ENCODE measurements at places on chromosomes 12 and 14.

DNA sequence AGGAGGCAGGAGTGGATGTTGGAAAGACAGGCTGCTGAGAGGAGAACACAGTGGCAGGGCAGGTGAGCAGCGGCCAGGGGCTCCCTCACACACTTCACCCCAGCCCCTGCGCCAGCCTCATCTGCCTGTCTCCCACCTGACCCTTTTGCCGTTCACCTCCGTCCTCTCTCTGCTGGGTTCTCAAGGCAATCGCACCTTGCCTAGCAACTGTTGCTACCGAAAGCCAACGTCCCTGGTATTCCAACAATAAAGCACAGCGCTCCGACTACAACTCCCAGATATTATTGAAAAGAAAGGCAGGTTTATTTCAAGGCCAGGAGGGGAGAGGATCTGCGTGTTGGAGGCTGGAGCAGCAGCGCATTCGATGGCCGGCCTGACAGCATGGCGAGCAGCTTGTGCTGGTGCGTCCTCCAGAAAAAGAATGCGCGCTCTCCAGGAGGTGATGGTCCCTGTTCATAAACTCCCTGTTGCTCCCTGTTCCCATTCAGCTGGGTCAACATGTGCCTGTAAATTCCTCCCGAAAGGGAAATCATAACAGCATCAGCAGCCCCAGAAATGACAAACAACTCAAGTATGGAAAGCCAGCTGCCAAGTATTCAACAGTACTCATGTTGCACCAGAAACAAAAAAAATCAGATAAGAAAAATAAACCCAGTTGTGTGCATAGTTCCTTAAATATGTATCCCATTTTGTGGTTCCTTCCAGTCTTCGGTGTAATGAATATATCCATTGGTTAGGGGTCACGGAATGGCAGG is 153.0 kb upstream of the DIO3 start:
- peak; percentile 63 for DNase-seq

DNA sequence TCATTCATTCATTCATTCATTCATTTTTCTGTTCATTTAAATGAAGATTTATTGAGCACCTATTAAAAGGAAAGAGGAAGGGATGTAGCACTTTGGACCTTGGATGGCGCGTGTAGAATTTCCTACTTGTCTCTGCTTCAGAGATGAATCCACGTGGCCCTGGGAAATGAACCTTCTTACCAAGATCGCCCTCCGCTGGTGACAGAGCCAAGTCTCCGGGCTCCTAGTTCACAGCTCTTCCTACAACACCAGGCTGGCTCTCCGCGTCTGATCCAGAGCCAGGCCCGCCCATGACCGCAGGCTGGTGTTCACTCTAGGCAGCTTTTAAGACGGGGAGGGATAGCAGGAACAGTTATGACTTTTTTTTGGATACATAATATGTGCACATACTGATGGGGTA is 70.9 kb upstream of the PIWIL1 start:
- DNase-seq = no peak

GRCh38 chr12:111034083-111034885 is 113.9 kb upstream of the MYL2 start:
- DNase-seq = peak; percentile 16

- DNase-seq = no peak
Measured at GRCh38 chr12:111585690-111586089, 13.4 kb downstream of the ATXN2 start.

- no peak for DNase-seq
Measured at GRCh38 chr14:92398888-92399636, 76.1 kb downstream of the SLC24A4 start.

DNA sequence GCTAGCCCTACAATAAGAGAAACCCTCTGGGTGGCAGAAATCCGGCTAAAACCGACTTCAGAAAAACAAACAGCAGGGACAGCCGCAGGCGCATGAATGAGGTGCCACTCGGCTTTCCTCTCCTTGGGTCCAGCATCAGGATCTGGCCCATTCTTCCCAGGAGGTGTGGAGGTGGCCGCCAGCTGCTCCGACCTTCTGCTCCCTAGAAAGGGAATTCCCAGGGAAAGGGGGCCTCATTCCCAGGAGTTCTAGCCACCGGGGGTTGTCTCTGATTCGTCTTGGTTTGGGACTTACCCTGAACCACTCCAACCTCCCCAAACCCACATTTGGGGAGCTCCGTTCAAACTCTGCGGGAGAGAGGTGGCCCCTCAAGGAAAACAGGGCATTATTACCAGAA is 13.0 kb downstream of the PAPLN start:
- DNase-seq = no peak

- DNase-seq = no peak
Measured at GRCh38 chr12:46872135-46872534, 46.3 kb upstream of the SLC38A4 start.

GRCh38 chr12:14774906-14775635 is 28.2 kb downstream of the WBP11 start:
- DNase-seq = peak; percentile 61

DNA sequence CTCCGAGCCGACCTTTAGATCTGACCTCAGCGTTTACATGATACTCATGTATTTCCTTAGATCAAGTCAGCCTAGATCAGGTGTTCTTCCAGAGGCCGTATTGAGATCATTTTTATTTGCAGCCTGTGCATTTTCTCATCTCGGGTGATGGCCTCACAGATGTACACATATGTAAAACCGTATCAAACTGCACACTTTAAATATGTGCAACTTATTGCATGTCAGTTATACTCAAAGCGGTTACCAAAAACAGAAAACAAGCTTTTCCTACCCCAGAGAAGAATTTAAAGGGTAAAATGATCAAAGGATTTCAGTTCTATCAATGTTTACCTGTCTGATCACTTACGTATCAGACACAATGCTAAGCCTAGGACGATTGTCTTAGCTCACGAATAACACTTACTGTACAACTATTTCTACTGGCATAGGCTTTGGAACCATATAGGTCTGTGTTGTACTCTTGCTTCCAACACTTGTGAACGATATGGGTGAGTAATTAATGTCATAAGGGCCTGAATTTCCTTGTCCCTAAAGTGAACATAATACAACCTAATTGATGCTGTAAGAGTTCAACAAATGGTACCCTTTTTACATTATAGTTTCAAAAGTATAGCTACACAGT is 628 bp upstream of the LLPH start:
- DNase-seq = no peak

DNA sequence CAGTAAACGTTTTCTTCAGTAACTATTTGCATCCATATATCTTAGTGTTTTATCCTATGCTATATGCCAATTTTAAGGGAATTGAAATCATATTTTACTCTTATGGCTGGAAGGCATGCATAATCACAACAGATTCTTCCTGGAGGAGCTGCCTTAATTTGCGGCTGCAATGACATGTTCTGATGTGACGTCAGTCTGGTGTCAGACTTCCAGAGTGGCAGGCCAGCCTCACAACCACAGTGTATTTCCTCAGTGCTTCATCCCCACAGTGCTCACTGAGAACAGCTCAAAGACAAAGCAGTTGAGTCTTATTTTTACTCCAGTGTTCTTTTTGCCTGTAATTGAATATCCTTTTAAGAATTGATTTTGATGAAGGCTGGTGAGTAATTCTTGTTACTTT is 107.1 kb downstream of the PLEKHA5 start:
- DNase-seq = peak; percentile 10

DNA sequence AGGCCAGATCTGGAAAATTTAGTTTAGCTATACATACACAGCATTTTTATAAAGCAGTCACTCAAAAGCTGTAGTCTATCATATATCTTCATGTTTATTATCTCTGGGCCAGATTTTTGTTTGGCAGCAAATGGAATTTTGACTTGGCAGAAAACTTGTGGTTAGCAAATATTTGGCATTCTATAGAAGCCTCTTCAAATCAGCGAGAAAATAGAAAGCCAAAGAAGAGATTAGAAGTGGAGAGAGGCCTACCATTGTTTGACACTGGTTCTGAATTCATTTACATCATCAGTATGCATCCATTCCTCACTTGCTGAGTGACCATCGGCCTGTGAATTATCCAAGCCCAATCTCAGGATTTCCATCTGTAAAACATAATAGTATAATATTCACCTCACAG is 1077.6 kb downstream of the GALC start:
- DNase-seq = no peak

- peak; percentile 35 for DNase-seq
Measured at GRCh38 chr12:78802593-78802992, 62.0 kb upstream of the SYT1 start.

DNA sequence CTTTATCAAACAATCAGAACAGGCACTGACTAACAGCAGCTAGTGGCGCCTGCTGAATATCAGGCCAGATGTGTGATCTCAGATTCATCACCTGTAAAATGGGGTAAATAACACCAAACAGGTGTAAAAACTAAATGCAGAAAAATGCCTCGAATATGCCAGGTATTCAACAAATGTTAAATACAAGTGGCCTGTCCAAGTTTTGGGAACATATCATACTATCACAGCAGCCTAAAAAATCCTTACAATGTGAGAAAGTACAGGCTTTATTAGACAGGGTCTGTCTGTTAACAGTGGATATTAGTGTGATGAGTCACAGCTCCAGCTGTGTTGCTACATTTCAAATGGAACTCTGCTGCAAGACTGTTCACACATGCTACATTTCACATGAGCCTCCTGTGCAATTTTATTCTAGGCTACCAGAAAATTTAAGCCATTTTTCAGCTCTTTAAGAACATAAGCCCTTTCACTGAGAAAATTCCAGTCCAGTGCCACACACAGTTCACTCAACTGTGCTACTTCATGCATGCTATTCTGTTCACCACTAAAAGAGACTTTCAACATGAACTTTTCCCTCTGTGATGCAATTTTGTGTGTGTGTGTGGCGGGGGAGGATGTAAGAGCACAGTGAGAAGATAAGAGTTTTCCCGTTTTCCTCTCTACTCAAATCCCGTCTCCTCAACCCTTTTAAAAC is 56.7 kb downstream of the MSRB3 start:
- DNase-seq = peak; percentile 83

DNA sequence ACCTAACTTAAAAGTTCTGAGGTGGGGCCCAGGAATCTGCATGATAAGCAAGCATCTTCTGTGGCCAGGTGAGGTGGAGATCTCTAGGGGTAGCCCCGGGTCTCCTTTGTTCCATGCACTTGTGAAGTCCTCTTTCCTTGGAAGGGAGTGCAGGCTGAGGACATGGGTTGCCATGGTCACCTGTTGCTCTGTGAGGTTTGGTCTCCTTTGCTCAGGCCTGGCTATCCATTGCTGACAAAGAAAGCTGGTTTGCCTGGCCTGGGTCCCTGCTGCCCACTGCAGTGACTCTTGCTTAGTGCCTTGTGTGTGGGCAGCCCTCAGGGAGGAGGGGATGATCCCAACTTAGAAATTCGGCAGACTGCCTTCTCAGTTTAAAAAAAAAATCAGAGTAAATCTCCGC is 11.1 kb downstream of the NRXN3 start:
- DNase-seq = no peak

GRCh38 chr12:48851883-48852733 is at the start of gene DDX23:
Gene DDX23, minus strand, starts transcription at chr12:48852163. Its CDS starts 6,381 bp downstream, at chr12:48845782.
- peak; percentile 99 for DNase-seq

DNA sequence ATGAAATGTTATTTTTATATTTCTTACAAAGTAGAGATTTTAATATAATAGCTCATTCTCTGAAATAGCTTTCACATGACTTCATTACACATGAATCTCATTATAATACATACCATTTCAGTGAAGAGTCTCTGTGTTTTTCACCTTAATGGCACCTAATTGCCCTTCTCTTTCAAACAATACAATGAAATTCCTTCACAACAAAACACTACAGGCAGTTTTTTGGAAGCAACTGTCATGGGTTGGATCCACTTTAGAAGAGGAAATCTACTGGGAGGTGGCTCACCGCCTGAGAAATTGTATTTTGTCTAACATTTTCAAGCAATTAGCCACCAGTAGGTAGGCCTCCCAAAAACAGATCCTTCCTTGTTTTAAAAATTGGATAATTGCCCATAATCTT is 40.3 kb upstream of the RGS6 start:
- no peak for DNase-seq

DNA sequence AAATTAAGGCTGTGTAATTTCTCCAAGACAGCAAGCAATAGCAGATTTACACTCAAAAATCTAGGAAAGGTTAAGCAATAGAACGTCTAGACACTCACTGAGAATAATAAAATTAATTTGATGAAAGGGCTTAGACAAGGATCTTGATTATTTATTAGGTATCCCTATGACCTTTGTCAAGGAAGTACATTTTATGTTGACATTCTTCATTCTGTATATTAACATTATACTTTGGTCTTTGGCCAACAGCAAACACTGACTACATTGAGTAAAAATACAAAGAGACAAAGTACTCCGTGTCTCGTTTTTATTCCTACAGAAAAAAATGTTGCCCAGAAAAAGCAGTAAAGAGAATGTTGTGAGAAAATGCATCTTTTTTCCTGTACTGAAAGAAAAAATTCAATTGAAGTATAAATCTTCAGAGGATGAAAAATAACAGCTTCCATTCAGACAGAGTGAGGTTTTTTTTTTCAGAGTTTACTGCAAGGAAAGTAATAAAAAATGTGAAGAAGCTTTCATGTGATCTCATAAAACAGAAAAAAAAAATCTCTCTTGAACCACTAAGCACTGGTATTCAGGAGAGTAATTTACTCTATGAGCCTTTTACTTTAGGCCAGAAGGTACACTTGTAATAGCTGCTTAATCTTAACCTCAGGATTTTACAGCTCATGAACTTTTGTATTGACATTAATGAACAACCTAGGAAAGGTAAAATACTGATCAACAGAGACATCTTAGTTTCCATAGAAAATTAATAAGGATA is 605.0 kb downstream of the FSCB start:
- DNase-seq = no peak

GRCh38 chr12:120710031-120710804 is at the start of gene UNC119B:
Gene UNC119B, plus strand, starts transcription at chr12:120710458. Its CDS starts 17 bp downstream, at chr12:120710475.
- DNase-seq = peak; percentile 95

DNA sequence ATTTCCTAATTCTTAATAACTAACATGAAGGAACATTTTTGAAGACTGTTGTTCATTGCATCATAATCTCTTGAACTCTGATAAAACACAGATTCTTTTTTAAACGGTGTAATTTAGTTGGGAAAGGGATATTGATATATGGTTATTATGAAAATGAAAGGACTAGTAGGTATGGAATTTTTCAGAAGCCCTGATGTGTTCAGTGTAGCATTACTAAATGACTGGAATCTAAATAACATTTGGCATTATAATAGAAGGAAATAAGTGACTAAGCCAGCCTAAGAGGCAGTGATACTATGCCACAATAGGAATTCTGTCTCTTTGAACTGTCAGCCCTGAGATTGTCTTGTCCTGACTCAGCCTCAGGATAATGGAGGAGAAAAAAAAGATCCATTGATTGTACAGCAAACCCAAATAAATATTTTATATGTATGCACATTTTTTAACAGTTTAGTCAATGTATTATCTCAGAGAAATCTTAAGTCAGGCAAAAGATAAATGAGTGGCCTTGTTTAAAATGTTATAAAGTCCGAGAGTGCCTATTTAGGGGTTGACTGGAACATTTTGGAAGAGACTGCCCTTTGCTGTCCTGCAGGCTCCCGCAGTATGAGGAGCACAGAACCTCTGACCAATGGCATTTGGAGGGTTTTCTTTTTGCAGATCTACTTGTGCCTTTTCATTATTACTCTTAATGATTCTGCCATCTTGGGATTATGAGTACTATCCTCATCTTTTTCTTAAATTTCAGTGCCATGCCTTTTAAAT is 271.2 kb downstream of the EGLN3 start:
- DNase-seq = peak; percentile 67

- no peak for DNase-seq
Measured at GRCh38 chr14:94330857-94331256, 7.7 kb upstream of the SERPINA6 start.
